ENCODE measurements at places on chromosomes 12 and 14.

GRCh38 chr12:109638735-109639134, 65.1 kb downstream of the MVK start:
- no peak for DNase-seq

DNA sequence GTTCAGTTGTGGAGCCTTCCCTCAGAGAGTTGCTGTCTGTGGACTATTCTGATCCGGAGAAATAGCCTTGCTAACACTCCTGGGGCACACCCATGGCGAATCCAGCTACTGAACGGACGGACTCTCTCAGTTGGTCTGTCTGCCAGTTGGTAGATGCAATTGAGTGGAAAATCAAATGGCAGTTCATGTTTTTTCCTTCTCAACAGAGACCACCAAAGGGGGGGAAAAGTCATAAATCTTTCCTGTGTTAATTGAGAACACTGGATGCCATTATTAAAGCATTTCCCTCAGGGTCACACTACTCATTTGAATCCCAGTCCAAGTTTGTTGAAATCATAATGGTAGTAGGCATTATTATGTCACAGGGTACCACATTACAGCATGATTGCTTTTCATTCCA, 354.3 kb upstream of the FAR2 start:
- no peak for DNase-seq

DNA sequence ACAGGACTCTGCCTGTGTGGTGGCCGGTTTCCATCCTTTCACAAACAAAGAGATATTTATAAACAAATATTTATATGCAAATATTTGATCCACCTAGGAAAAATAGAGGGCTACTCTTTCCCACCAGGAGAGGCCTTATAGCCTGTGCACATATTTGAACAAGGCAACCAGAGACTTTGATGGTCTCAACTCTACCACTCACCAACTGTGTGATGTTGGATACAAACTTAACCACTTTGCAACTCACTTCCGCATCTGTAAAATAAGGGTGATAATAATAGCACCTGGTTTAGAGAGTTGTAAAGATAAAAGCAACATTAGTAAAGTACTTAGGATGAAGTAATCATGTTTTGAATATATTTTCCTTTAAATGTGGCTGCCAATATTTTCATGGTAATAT, 1.5 kb upstream of the CLEC12A start:
- DNase-seq: no peak

DNA sequence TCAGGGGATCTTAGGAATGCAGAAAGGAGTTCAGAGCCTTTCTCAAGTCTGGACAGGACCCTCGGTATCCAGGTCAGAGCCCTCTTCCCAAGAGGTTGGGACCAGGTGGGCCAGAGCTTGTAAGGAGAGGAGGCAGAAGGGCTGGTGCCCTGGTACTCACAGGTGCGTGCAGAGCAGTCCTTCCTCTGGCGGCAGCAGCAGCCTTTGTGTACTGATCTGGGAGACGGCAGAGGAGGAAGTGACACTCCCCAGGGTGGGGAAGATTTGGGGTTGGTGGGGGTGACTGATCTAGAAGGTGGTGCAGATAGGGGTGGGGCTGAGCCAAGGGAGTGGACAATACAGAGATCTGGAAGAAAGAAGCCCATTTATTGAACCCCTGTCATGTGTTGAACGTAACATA, at the start of gene ITGB7:
Gene ITGB7 (minus strand): TSS at position 210 of the 400 bp plus-strand sequence. CDS start 6,808 bp downstream, outside the sequence.
- no peak for DNase-seq

DNA sequence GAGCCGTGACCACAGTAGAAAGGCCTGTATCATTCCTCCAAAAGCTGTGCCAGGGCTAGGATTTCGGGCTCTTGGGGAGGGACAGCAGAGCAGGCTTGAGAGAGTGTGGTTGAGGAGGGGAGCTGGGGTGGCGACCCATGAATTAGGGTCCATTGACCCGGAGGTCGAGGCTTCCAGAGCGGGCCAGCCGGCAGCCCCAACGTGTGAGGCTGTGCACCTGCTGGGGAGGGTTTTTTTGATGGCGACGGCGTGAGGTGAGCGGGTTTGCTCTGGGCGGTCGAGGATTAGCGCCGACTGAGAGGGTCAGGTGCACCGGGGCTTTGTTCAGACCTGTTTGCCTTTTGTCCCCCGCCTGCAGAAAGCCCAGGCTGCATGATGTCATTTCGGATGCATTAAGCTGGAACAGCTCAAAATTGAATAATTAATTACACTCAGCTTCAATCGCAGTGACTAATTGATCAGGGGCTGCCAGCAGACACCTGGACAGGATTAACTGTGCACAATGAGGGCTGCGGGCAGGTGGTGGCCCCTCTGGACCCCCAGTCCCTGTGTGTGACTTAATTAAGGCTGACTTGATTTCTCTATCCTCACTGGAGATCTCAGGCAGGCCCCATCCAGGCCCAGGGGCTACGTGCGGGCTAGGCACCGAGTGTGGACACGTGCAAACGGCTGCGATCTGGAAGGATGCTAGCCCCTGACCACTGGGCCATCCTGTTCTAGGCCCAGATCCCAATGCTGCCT, 42.1 kb upstream of the MEG3 start:
- no peak for DNase-seq

GRCh38 chr14:66111891-66112290, 374.3 kb upstream of the CCDC196 start:
- no peak for DNase-seq

GRCh38 chr12:93954166-93955112, 193.9 kb upstream of the PLXNC1 start:
- no peak for DNase-seq

DNA sequence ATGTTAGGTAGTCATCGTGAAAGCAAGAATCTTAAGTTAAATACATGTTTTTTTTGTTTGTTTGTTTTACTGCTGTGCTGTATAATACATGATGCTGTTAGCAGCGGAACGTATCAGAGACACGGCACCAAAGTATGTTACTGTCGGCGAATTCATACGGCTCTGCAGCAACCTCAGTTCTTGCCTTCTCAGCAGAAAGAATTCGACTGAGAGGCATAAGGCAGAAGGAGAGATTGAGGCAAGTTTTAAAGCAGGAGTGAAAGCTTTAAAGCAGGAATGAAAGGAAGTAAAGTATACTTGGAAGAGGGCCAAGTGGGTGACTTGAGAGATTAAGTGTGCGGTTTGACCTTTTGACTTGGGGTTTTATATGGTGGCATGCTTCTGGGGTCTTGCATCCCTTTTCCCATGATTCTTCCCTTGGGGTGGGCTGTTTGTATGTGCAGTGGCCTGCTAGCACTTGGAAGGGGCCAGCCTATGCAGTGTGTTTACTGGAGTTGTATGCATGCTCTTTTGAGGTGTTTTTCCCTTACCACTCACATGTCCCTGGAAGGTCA, 23.7 kb downstream of the LEMD3 start:
- DNase-seq: no peak
